ENCODE measurements at places on chromosomes 4 and X. TPM values are rescaled to one million over a fixed set of nuclear protein-coding genes. Genes with fewer than 3 reads are reported as not detected.

The PAGE2B gene
- not detected for total RNA-seq

The TSC22D3 gene
- total RNA-seq, result 309 TPM

The SSX3 gene
- not detected for total RNA-seq

The TMEM150C gene
- total RNA-seq, result 9.7 TPM

DNA sequence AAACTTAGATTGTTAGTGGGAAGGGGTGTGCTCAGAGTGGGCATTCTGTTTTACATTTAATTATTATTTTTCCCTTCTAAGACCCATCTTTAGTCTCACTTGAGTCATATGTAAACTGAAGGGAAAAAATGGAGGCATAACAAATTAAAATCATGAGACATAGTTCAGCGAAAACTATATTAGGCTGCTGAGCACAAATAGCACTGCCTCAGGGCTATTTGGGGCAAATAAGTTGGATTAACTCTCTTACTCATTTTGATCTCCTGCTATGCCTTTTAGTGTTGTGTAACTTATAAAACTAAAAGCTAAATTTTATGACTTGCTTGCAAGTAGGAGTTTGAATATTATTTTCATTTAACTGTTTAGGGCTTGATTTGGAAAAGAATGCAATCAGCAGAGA lies 1329.2 kb upstream of the PCDH7 start:
- no peak for DNase-seq

GRCh38 chr4:89422441-89422990 lies 114.9 kb upstream of the GPRIN3 start:
- DNase-seq, result no peak

- DNase-seq, result no peak
Observed at GRCh38 chr4:90960433-90960832, 833.2 kb downstream of the CCSER1 start.

DNA sequence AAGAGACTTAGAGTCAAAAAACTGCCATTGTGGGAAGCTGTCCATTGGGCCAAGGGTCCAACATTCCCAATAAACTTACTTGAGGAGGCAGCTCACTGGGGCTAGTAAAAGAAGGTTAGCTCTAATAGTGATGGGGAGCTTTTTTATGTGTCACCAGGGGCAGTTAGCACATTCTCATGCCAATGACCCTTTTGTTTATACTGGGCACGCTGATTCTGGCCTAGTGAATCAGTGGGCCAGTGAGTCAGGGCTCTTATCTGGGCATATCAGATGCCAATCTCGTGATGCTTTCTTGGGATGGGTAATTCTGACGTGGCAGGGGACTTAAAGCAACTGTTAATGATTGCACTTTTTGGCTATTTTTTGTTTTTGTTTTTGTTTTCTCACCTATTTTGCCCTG lies 27.8 kb downstream of the TCEAL1 start:
- DNase-seq, result no peak

Measured in posterior vena cava (tissue), 2 donors.